ENCODE measurements at places on chromosomes 5 and 9.

DNA sequence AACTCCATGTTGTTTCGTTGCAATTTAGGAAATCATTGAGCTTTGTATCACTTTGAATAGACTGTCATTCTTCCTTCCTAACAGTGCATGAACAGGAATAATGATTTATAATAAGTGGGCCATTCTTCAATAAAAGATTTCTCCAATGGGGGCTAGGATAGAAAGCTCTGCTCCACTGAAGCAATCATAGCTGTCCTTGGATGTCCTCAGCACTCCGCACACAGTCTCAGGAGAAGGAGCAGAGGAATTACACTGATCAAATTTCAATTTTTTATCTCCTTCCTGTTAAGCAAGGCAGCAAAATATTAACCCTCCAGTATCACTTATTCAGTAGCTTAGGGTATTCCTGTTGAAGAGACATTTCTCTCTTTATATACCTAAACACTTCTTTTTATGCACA, 532.7 kb upstream of the ST8SIA4 start:
- no peak for DNase-seq

- no peak for DNase-seq
Observed at GRCh38 chr9:110040788-110041187, 167.2 kb downstream of the C9orf152 start.

DNA sequence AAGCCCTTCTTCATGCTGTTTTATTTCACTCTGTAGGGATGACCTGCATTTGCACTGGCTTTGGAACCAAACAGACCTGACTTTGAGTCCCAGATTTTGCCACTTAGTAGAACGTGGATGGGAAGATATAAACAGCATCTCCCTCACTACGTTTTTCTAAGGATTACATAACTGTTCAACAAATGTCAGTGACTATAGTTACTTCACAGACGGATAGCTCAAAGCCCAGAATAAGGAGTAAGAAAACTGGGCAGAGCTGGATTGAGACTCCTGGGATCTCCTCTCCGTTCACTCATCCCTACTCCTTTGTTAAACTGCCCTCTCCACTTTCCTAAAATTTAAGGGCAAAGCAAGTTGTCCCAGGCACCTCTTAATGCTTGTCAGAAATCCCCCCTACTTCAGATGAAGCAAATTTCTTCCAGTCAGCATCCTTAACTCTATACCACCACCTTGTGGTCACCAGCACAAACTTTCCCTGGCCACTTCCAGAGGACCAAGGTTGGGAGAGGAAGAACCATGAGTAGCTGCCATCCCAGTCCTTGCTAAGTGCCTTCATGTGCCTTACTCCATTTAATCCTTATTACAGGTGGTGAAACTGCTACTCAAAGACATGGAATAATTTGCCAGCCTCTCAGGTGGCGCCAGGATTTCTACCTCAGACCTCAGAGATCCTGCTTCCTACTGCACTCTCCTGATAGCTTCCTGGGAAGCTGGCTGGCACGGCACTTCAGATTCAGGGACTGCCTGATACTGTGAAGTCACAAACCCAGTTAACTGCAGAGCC, 38.4 kb downstream of the EGR1 start:
- peak; percentile 33 for DNase-seq

DNA sequence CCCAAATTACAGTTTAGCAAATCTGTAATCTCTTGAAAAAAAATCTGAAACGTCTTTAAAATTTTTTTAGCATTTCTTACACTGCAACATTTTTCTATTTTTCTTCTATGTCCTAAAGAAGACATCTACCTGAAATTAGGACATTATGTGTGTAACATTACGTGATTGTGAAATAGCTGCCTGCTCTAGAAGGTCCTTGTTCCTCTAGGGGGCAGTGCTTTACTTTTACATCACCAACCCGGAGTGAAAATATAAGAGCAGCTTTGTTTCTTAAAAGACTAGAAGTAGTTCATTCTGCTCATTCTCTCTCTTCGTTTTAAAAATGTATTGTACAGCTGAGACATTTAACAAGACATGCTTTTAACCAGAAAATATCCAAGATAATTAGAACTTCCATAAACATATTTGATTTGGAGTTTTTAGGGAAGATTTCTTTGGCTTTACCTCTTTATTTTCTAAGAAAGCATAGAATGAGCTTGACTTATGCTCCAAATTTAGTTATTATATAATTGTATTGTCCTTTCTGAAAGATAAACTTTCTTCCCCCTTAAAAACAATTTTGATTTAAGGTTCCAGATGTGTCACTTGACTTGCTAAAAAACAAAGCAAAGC, 48.1 kb upstream of the RIOK2 start:
- DNase-seq = peak; percentile 82

All from brain microvascular endothelial cell (primary cell).